Cerebellar nuclear complex (tissue), 1 donor: ENCODE measurements at places on chromosomes 12 and 14.

GRCh38 chr14:100981809-100982208, 78.3 kb upstream of the RTL1 start:
- no peak for DNase-seq

- DNase-seq, result no peak
Measured at GRCh38 chr12:43338848-43339526, 213.0 kb downstream of the ADAMTS20 start.

DNA sequence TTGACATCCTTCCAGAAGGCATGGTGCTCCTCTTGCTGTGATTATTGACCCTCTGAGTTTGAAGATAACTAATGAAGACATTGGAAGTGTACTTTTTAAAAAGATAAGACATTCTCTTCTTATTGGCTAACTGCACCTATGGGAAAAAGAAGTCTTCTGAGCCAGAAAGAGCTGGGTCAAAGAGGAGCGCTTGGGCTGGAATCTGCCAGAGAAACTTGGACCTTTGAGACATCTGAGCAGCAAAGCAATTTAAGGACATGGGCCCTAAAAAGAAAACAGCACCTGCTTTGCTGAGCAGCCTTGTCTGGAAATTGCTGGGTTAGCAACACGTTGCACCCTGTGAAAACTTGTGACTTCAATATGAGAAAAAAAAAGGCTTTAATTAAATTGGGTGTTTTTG, 27.8 kb downstream of the IGF1 start:
- DNase-seq, result no peak

- DNase-seq, result no peak
Measured at GRCh38 chr14:95041477-95042020, 115.8 kb downstream of the DICER1 start.

GRCh38 chr14:66045572-66046021, 440.6 kb upstream of the CCDC196 start:
- no peak for DNase-seq

- no peak for DNase-seq
Measured at GRCh38 chr12:66901138-66901932, 222.5 kb upstream of the GRIP1 start.

GRCh38 chr12:3744229-3744901, 8.5 kb downstream of the CRACR2A start:
- no peak for DNase-seq

DNA sequence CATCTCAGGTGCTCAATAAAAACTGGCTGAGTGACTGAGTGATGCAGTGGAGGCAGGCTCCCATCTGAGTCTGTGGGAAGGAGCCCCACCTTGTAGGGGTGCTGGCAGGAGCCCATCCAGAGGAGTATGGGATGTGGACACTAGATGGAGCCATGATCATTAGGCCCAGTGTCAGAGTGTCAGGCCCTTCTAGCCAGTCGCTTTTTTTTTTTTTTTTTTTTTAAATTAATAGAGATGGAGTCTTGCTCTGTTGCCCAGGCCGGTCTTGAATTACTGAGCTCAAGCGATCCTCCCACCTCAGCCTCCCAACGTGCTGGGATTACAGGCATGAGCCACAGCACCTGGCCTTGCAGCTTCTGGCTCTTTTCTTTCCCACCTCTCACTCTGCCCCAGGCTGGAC, 11.5 kb downstream of the RITA1 start:
- DNase-seq, result peak; percentile 20

DNA sequence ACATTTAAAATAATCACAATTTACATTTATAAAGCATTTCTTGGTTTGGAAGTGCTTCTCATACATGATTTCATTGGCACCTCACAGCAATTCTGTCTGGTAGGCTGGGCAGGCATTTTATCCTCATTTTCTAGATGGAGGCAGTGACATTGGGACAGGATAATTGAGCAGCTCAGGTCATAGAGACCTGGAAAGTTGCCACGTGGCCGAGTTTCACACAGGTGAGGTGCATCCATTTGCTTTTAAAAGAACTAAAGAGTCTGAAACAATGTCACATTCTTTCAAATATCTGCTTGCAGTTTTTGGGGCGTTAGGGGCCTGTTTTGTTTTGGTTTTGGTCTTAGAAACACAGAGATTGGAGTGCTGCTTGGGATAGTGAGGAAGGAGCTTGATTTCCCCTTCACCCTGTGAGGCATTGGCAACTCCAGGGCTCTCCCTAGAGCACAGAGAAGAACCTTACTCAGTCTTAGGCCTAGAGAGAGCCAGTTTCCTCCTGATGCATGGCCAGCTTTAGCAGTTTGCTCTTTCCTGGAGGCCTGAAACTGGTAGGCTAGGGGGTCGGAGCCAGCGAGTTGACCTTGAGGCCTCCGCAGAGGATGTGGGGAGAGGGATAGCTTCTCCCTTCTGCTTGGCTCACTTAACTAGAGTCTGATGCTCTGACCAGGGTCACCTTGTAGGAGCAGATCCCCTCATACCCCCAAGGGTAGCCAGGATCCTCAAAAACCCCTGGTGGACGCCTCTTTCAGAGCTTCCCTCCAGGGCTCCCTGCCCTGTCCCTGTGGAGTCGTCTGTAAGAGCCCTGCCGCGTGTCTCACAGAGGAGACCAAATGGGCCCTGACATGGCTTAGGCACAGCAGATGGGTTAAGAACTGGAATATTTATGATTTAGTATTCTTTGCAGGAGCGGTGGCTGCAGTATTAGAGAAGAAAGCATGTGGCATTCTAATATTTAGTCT, 34.9 kb upstream of the JDP2 start:
- DNase-seq, result no peak

GRCh38 chr12:105930557-105931503, 207.9 kb downstream of the NUAK1 start:
- no peak for DNase-seq

DNA sequence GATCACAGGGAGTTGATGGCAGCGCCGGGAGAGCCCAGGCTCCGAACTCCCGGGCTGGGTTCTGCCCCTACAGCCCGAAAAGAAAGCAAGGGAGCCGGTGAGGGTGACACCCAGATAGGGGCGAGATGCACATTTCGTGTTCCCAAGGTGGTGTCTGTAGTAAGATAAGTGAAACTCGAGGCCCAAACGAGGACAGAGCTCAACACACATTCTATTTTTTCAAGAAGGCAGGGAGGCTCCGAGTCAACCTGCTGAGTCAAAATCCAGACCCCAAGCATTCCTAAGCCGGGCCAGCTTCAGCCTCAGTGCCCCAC, 24.2 kb upstream of the YY1 start:
- no peak for DNase-seq

DNA sequence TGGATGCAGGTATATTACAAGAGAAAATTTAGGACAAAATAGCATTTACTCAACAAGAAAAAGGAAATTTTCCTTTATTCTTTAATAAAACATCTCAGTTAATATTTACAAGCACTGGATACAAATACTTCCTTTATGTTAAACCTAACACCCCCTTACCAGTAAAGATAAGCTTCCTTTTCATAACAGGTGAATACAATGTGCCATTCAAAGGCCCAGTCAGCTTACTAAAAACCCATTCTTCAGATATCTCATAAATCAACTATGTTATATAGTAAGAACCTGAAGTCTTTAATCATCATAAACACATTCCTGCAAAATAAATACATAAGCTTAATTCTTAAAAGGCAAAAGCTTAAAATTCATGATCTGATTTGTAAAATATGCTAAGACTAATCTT, 52.6 kb downstream of the LRP6 start:
- DNase-seq, result no peak

GRCh38 chr12:55296469-55296868, at the start of gene OR6C6:
OR6C6 (minus strand) TSS chr12:55296569; CDS start chr12:55295232, 1,337 bp downstream.
- DNase-seq, result no peak

DNA sequence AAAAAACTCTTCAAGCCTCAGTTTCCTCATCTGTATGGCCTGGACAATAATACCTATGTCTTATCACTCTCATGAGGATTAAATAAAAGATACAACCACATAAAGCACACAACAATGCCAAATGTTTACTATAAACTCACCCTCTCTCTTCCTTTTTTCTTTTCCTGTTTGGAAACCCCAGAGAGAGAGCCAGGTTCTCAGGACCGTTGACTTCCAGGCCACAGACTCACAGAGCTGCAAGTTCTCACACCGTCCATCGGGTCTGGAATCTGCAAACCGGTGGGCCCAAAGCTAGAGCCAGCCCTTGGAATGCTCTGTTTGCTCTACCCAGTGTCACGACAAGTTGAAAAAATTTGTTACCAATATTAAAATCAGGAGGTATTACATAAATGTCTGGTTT, 4.6 kb upstream of the CD4 start:
- no peak for DNase-seq

DNA sequence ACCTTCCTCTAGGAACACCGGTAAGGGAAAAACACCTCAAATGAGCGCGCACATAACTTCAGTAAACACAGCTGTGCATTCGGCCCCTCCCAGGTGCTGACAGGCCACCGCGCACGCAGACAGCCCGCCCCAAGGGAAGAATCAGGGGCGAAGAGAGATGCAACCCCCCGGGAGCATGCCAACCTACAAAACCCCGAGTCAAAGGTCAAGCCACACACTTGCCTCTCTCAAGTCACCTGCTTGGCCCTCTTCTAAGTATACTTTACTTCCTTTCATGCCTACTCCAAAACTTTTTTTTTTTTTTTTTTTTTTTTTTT, 2.3 kb upstream of the CYP46A1 start:
- no peak for DNase-seq

- no peak for DNase-seq
Measured at GRCh38 chr12:40650038-40650704, 42.1 kb upstream of the CNTN1 start.

DNA sequence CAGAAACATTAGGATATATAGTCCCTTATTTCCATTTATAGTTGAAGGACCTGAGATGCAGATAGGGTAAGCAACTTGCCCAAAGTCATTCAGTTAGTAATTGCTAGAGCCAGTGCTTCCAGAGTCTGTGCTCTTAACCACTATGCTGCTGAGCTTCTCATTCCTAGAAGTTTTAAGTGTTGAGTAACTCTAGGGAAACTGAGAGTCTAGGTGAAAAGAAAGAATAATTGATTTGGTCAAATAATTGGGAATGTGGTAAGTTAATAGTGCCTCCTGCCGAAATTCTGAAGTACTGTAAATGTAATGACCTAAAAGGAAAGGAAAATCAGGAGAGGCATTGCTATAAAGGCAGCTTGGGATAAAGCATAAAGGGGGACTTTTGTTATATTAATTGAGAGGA, 14.1 kb downstream of the PYROXD1 start:
- DNase-seq, result no peak

GRCh38 chr12:123384318-123384993, 524 bp downstream of the KMT5A start:
- DNase-seq, result no peak

GRCh38 chr14:67079846-67080245, 109.4 kb upstream of the GARIN2 start:
- no peak for DNase-seq

- no peak for DNase-seq
Measured at GRCh38 chr12:75635606-75636444, 124.4 kb upstream of the KRR1 start.

GRCh38 chr12:25412735-25413134, 140.3 kb downstream of the LMNTD1 start:
- DNase-seq, result no peak

- no peak for DNase-seq
Measured at GRCh38 chr14:35285168-35286002, 6.8 kb upstream of the PSMA6 start.

GRCh38 chr12:91240386-91241095, 57.9 kb upstream of the DCN start:
- no peak for DNase-seq

DNA sequence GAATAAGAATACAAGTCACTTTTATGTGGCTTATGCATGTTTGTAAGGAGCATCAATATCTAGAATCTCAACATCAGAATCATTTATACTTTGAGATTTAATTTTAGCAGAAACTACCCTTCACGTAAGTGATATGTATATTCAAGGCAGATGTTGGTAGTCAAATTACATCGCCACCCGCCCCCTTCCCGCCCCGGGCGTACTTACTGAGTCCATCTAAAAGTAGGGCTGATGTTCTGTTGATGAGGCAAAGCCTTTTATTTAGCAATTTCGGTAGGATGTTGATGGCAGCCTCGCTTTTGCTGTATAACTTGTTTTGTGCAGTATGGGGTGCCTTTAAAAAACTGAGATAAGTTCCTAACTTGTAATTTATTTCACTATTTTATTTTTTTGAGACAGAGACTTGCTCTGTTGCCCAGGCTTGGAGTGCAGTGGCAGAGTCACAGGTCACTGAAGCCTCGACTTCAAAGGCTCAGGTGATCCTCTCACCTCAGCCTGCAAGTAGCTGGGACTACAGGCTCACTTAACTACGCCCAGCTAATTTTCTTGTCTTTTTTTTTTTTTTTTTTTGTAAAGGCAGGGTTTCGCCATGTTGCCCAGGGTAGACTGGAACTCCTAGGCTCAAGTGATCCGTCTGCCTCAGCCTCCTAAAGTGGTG, 30.8 kb downstream of the KTN1 start:
- DNase-seq, result no peak

DNA sequence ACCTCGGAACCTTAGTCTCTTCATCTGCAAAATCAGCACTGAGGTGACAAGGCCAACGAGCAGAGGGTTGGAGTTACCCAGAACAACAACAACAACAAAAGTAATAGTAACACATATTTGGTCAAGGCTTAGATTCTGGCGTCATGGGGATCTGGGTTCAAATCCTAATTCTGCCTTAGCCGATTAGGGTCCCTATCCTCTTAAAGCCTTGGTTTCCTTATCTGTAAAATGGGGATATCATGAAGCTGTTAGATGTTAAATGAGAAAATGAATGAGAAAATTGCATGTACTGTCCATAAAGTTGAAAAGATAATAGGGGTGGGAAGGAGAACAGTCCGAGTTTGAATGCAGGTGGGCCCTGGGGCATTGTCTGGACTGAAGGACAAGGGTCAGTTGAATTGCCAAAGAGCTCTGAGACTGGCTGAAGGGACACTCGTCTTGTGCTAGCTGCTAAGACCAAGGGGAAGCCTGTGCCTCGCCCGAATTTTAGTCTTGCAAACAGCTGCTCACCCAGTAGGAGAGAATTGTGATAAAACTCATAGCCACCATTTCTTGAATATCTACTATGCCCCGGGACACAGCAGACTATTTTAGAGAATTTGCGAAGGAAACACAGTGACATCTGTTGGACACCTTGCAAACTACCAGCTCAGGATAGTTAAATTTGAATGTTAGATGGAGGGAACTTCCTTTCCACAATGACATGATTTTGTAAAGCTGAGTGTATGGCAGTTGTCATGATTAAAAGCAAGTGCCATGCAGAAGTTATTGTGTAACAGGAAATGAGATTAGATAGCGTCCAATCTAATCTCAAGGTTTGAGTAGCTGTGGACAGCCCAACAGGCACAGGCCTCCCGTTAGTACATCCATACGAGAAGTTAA, 6.8 kb upstream of the HNF1A start:
- peak; percentile 17 for DNase-seq

DNA sequence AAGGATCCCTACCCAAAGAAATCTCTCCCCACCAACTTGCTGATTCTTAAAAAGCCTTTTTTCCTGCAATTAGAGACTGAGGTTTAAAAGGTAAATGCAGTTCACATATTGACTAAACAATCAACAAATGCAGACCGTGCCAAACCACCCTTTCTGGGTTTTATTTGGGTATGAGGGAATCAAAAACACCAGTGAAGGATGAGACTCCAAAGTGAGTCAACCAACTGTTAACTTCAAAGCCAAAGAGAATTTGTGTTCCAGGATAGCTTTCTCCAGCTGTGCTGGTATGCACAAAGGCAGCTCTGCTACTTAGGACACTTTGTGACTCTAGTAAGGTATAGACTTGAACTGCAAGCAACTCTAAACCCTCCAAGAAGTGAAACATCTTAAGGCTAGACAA, 39.4 kb downstream of the RPS29 start:
- no peak for DNase-seq

- no peak for DNase-seq
Measured at GRCh38 chr14:65860956-65861611, 448.6 kb downstream of the FUT8 start.

GRCh38 chr12:122035292-122035691, 13.6 kb downstream of the BCL7A start:
- no peak for DNase-seq

GRCh38 chr12:18752280-18752920, 14.5 kb downstream of the CAPZA3 start:
- no peak for DNase-seq
